MV-4-11 (cell line): ENCODE measurements at places on chromosomes 3 and 15.

- no peak for DNase-seq
Observed at GRCh38 chr3:141015481-141015880, 35.7 kb upstream of the SPSB4 start.

GRCh38 chr3:128231606-128232005 is 78.3 kb downstream of the EEFSEC start:
- no peak for DNase-seq

GRCh38 chr15:39756806-39757522 is 25.7 kb downstream of the FSIP1 start:
- peak; percentile 25 for DNase-seq

GRCh38 chr3:20564966-20565365 is 379.0 kb upstream of the SGO1 start:
- DNase-seq, result no peak

DNA sequence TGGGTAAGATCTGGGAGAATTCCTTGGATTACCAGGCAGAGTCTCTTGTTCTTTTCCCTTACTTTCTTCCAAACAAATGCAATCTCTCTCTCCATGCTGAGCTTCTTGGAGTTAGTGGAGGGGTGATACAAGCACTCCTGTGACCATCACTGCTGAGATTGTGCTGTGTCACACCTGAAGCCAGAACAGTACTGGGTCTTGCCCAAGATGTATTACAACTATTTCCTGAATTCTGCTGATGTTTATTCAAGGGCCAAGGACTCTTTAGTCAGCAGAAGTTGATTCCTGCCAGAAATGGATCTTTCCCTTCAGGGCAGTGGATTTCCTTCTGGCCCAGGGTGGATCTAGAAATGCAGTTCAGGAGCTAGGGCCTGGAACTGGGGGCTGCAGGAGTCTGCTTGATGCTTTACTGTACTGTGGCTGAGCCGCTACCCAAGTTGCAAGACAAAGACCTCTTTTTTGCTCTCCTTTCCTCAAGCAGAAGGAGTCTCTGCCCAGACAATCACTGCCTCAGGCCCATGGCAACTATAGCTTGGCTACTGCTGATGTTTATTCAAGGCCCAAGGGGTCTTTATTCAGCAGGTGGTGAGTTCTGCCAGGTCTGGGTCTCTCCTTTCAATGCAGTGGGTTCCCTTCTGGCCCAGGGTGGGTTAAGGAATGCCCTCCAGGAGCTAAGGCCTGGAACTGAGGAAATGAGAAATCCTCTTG is 98.8 kb downstream of the SH3GL3 start:
- no peak for DNase-seq
